ENCODE measurements at places on chromosomes 4 and X.
A peak's percentile ranks its signal among the peaks of the same experiment; 100 is the strongest.

DNA sequence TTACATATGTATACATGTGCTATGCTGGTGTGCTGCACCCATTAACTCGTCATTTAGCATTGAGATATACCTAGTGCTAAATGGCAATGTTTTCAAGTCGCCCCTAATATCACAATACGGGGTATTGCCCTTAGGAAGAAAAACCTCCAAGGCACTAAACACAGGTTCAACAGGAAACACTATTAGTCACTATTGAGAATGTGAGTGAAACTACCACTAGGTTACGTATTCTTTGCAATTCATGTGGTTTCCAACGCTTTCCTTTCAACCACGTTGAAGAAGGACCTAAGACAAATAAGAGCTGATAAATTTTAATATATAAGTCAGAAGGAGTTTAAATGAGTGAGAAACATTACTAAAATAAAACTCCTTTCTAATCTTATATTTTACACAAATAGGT, 134.7 kb upstream of the SPANXN4 start:
- DNase-seq: no peak

GRCh38 chr4:143374771-143375170, 38.1 kb downstream of the GAB1 start:
- no peak for DNase-seq

GRCh38 chr4:81666491-81666890, 194.8 kb upstream of the RASGEF1B start:
- no peak for DNase-seq

GRCh38 chr4:118821590-118822293, 14.2 kb downstream of the SEC24D start:
- no peak for DNase-seq

GRCh38 chr4:81946996-81947395, 426.8 kb downstream of the HNRNPD start:
- DNase-seq: no peak

GRCh38 chr4:124032035-124032434, 635.4 kb downstream of the SPRY1 start:
- DNase-seq: no peak

GRCh38 chrX:48540480-48540879, 966 bp downstream of the TBC1D25 start:
- no peak for DNase-seq

GRCh38 chr4:102663073-102663472, 97.7 kb downstream of the MANBA start:
- no peak for DNase-seq

DNA sequence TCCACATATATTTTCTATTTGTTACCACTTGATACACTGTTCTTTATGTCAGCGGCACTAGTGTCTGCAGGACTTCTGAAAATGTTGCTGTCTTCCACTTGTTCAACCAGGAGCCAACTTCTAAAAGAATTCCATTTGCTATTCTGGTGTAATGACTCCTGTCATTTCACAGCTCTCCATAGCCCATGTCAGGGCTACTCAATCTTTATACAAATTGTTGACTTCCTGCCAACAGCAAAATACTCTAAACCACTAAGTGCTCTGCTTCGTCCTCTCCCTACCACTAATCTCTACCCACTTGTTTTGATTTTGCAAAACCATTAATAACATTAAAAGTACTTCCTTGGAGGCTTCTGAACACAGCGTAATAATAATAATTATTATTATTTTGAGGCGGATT, 7.2 kb downstream of the CTSO start:
- no peak for DNase-seq

- DNase-seq: no peak
These were observed 62.0 kb downstream of the HTT start for GRCh38 chr4:3136454-3136853.

DNA sequence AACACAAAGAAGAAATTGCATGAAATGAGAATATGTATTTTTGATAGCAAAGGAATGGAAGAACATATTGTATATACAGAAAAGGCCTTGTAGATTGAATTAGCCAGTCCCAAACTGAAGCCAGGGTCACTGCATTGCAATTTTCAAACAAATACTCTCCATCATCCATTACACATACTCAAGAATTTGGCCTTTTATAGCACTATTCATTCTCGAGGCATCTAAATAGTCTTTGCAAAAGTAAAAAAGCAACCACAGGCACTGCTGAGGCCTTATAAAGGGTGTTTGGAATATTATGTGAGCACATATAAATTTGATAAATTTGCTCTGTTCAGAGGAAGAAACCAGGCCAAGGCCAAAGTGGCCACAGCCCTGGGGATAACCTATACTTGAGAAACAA, 123.0 kb downstream of the ZNF827 start:
- no peak for DNase-seq

- DNase-seq: no peak
These were observed 163.9 kb upstream of the MAMLD1 start for GRCh38 chrX:150199181-150199580.

GRCh38 chr4:40307627-40308497, 27.3 kb upstream of the CHRNA9 start:
- no peak for DNase-seq

DNA sequence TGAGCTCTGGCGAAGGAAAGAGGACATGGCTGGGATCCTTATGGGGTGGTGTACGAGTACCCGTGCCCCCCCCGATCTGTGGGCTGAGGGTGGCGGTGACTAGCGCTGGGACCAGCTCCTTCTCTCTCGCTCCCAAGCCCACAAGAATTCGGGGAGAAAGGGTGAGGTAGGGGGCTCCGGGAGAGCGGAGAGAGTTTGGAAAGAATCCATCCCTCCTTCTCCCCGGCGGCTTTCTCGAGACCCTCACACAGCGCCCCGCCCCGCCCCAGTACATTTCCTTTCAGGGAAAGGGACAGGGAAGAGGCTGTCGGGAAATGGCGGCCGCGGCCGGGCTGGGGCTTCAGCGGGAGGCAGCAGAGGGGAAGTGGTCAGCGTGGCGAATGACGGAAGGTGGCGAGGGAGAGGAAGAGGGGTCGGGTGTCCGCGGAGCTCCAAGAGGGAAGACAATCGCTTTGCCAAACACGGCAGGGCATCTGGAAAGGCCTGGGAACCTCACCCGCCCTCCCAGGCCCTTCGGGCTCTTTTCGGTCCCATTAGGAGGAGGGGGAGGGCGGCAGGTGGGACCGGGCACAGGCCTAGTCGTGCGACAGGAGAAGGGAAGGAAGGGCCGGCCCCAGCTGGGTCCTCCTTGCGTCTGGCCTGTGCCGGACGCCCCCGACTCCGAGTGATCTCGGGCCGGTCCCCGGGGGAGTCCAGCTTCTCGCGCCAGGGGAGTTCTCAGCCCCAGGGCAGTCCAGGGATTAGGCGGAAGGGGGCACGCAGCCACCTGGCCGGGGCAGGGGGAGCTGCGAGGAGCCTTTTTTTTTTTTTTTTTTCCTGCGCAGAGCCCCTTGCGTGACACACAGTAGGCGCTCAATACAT, 10.2 kb downstream of the HNRNPH2 start:
- no peak for DNase-seq

DNA sequence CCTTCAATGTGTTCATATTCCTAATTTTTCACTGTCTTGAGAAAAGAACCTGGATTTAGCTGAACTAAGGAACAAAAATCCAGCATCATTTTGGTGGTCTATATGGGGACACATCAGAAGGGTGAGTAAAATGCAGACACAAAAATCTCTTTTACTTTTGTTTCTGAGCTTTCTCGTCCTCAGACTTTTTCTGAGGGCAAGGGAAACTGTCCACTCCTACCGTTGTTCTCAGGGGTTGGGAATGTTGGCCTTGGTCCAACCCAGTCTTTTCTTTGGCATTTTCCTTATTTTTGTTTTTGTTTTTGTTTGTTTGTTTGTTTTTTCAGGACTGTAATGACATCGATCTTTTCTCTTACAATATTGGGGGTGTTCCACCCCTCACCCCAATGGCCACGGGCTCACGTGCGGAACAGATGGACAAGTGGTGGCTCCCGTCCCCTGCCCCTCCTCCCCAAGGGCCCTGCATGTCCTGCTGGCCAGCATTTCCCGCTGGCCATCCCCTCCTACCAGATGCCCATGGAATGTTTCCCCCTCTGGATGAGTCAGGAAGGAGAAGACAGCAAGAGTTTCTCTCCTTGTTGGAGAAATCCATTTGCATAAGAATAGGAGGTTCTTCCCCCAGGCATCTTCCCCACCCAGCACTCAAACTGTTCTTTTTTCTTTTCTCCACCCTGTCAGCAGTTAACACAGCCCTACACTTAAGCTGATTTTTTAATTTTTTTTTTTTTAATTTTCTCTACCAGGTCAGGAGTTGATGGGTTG, 305.4 kb upstream of the NDST4 start:
- DNase-seq: no peak

GRCh38 chr4:78022517-78022916, 34.6 kb upstream of the FRAS1 start:
- DNase-seq: peak; percentile 2

DNA sequence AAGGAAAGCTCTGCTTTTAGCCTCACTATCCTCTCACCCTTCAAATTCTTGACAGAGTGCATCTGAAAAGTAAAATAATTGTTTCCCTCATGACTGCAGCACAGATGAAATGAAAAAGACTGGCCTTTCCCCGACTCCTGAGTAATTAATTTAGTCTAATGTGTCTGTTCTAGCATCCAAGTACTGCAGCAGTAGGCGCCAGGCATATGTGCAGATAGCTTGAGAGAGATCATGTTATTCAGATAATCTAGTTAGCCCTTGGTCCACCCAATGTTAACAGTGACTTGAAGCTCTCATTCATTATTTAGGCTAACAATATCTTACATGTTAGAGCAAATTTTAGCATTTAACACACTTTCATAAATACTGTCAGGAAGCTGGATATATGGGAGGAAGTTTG, 54.0 kb downstream of the MAP9 start:
- no peak for DNase-seq

GRCh38 chr4:129974730-129975129, 878.8 kb downstream of the C4orf33 start:
- no peak for DNase-seq

DNA sequence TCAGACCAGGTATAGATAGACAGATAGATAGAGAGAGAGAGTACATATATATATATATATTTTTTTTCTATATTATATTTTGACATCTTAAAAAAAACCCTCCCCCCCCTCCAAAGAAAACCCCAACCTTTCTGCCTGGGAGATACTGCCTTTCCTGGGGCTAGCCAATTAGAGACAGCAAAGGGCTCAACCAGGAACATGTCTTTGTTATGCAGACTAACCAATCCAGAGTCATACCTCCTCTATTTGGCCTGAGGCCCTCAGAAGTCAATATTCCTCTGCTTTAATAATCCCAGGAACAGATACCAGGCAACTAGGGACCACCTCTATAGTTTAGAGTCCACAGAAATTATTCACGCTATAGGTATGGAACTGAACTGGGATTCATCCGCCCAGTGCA, 135.6 kb upstream of the MAD2L1 start:
- no peak for DNase-seq

- DNase-seq: no peak
These were observed 13.8 kb downstream of the FHDC1 start for GRCh38 chr4:152949930-152950329.

- DNase-seq: no peak
These were observed 173.4 kb downstream of the RTL9 start for GRCh38 chrX:110531873-110532580.

DNA sequence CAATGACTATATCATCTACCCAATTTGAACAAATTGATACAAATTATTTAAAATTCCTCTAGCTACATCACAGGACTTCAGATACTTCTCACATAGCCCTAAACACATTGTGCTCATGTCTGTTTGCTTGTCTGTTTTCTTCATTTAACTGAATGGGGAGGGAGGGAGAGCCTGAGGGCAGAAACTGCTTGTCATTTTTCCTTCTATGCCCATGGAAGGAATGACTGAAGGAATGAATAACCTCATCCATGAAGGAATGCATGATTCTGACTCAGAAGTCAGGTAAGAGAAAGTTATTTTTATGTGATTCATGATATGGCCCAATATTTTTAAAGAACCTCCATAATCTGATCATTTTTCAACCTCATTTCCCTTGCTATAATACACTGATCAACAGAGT, 418.0 kb upstream of the PITX2 start:
- no peak for DNase-seq

GRCh38 chrX:110569506-110569905, 210.9 kb downstream of the RTL9 start:
- DNase-seq: no peak

All from NCI-H2081 (cell line).